Central memory CD8-positive, alpha-beta T cell (primary cell): ENCODE measurements at places on chromosomes 1 and 21.

- DNase-seq = no peak
Measured at GRCh38 chr1:32240140-32240951, 6.7 kb upstream of the FAM167B start.

DNA sequence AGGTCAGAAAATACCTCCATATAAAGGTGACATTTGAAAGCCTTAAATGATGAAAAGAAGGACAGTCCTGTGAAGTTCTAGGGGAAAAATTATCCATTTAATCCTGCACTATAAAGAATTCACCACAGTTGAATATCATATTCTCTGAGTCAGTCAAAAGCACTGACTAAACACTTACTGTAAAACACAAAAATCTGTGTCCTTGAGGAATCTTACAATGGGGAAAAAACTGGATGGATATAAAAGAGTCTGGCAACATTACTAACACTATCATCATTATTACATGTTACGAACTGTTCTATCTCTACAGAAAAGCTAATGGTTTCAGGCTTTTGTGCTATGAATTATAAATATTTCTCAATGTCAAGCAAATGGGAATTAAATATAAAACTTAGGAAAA lies 42.4 kb upstream of the HP1BP3 start:
- no peak for DNase-seq

DNA sequence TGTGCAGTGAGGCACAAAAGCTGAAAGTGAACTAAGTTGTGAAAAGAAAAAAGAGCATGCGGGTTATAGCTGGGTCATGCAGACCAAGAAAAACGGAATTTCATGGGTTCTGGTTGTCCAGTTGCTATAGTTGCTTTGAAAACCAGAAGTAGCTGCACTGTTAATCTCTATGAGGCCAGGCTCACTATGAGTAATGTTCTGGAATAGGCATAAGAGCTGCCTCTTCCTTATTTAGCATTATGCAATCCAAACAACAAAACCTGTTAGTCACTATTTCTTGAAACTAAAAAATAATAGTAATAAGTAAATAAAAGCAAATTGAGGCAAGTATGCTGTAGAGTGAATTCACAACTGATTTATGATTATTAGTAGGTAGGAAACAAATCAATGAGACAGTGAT lies 1383.7 kb downstream of the MRPL39 start:
- DNase-seq = no peak

- DNase-seq = no peak
Measured at GRCh38 chr1:118948846-118949245, 39.3 kb downstream of the TBX15 start.

DNA sequence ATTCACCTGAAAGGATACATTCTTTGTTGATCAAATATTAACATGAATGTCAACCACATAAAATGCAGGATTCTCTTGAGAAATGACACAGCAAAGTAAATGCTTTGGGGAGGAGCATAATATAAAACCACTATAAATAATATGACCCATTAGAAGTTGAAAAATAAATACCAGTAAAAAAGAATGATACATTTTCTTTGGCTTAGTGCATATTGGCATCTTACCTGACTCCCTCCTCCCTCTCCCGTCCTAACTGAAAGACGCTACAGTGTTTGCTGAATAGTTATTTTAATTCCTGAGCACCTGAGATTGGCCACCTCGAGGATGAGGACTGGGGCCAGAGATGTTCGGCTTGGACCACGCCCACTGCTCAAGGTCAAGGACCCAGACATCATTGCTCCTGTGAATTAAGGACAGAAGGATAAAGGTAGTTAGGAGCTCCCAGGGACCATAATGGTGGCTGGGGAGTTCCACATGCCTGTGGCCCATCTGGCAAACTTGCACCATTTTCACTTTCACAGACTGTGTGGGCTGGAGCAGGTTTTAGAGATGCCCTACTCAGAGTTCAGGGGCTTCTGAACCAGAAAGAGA lies 16.4 kb upstream of the CPLANE2 start:
- DNase-seq = no peak
